ENCODE measurements at places on chromosomes 13 and 19.

DNA sequence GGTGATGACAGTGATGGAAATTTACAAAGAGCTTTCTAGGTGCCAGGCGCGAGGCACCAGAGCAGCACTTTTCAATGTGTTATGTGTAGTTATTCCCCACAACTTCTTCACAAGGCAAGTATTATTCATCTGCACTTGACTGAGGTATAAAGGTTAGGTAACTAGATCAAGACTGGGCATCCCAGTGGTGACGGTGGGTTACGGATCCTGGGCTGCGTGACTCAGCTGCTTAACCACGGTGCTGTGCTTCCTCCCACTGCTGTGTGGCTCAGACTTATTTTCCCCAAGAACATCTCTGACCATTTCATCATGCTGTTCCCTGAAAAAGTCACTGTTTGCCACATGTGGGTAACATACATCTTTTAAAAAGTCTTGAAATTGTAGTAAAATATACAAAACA is 19.3 kb downstream of the EDDM13 start:
- DNase-seq, result no peak

DNA sequence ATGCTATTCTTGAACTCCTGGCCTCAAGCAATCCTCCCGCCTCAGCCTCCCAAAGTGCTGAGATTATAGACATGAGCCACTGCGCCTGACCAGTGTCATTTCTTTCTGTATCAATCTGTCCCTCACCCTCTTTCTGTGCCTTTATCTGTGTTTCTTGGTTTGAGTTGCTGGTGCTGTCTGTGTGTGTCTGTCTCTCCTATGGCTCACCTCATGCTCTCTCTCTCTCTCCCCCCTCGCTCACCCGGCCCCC is 9.9 kb downstream of the IRF2BP1 start:
- no peak for DNase-seq

- DNase-seq, result no peak
These were observed 214.2 kb downstream of the OXGR1 start for GRCh38 chr13:96780105-96780504.

DNA sequence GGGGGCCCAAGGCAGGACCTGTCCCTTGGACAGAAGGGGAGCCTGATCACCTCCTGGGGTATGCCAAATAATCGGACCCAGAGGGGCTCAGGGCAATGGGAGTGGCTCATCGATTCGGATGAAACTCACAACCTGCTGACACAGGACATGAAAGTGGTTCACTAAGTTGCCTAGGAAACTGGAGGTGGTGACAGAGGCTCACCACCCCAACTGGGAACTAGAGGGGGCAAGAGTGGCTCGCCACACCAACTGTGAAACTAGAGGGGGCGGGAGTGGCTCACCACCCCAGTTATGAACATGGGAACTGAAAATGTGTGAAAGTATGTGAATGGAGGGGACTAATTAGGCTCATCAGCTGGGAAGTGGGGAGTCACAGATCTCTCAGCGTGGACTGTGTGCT is 46.3 kb upstream of the ZNF737 start:
- no peak for DNase-seq

DNA sequence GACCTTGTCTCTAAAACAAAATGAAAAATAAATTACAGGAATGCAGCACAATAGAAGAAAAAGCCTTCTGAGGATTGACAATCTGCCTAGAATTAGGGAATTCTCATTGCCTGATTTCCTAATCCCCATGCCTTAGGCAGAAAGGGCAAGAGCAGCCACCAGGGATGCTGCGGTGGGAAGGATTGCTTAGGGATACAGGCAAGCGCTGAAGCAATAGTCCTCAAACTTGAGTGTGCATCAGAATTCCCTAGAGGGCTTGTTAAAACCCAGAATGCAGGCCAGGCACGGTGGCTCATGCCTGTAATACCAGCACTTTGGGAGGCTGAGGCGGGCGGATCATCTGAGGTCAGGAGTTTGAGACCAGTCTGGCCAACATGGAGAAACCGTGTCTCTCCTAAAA is 1.0 kb upstream of the OR7C2 start:
- DNase-seq, result no peak

DNA sequence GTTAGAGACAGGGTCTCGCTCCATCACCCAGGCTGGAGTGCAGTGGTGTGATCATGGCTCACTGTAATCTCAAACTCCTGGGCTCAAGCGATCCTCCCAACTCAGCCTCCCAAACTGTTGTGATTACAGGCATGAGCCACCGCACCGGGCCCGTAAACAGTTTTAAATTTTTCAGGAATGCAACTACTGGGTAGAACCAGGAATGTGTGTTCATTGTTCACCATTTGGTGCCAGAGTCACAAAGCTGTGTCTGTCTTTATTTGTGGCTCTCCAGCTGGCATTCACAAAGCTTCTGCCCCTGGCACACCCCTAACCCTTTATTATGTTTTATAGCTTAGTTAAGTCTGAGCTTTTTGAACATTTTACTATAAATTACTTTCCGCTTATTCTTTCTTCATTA is 19.8 kb upstream of the ACP7 start:
- no peak for DNase-seq

- no peak for DNase-seq
These were observed 666 bp downstream of the SAMD1 start for GRCh38 chr19:14089662-14090508.

GRCh38 chr19:28242317-28242927 is 970.5 kb downstream of the UQCRFS1 start:
- DNase-seq, result no peak

- no peak for DNase-seq
These were observed 184.0 kb upstream of the RFC3 start for GRCh38 chr13:33633701-33634545.

GRCh38 chr19:3572855-3573161 is at the start of gene HMG20B:
HMG20B (plus strand) TSS chr19:3572944; CDS start chr19:3573310, 366 bp downstream.
- no peak for DNase-seq

- no peak for DNase-seq
These were observed 41.2 kb downstream of the ZIC2 start for GRCh38 chr13:100022798-100023197.

DNA sequence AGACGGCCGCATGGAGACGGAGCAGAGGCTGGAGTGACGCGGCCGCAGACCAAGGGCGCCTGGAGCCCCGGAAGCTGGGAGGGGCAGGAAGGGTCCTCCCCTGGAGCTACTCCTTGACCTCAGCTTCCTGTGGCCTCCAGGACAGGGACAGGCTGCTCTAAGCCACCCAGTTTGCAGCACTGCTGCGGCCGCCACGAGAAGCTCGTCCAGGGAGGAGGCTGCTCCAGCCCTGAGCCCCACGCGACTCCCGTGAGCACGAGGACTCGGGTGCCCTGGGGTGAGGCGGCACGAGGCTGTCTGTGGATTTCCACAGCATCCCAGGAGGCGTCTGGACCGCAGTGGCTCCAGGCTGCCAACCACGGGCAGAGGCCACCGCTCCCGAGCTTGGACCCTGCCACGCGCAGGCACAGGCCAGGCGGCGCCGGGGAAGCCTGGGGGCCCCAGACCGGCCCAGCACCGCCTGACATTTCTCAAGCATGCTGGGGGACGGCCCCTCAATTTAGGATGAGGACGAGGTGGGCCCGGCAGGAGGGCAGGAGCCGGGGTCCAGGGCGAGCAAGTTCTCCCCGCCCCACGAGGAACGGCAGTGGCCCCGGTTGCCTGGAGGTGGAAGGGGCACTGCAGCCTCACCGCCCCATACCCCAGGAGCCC is 10.7 kb downstream of the SBNO2 start:
- DNase-seq, result no peak

GRCh38 chr13:66313413-66313812 is 916.7 kb downstream of the PCDH9 start:
- DNase-seq, result no peak

DNA sequence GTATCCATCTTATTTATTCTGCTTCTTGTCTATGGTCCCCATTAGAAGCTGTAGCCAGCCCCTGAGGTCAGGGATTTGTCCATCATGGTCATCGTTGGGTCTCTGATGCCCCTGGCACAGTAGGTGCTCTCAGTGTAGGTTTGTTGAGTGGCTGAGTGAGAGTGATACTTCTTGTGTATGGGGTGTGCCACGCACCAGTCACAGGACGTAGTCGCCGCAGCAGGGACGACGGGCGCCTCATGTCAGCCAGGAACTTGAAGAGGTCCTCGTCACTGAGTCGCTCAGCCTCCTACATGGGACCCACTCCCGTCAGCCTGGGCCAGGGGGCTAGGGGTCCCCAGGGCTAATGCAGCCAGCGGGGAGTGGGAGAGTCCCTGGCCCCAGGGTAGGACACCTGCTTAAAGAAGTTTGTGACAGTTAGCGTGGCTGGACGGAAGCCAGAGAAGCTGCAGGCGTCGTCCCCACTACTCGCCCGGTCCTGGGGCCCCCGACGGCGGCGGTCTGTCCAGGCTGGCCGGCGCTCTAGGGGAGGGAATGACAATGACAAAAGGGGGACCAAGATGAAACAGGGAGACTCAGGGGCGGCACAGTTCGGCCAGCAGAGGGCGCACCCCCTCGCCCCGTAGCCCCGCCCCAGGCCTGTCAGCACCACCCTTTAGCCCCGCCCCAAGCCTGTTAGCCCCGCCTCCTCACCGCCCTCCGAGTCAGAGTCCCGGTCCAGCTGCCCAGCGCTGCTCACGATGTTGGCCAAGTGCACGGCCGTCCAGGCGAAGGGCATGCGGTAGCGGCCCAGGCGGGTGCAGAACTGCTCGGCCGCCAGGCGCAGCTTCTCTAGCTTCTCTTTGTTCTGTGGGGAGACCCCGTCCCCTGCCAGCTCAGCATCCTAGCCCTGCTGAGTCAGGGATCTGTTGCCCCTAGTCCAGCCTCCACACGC is 3.7 kb downstream of the ANGPTL8 start:
- no peak for DNase-seq

- DNase-seq, result no peak
These were observed 53.2 kb downstream of the NWD1 start for GRCh38 chr19:16772841-16773240.

DNA sequence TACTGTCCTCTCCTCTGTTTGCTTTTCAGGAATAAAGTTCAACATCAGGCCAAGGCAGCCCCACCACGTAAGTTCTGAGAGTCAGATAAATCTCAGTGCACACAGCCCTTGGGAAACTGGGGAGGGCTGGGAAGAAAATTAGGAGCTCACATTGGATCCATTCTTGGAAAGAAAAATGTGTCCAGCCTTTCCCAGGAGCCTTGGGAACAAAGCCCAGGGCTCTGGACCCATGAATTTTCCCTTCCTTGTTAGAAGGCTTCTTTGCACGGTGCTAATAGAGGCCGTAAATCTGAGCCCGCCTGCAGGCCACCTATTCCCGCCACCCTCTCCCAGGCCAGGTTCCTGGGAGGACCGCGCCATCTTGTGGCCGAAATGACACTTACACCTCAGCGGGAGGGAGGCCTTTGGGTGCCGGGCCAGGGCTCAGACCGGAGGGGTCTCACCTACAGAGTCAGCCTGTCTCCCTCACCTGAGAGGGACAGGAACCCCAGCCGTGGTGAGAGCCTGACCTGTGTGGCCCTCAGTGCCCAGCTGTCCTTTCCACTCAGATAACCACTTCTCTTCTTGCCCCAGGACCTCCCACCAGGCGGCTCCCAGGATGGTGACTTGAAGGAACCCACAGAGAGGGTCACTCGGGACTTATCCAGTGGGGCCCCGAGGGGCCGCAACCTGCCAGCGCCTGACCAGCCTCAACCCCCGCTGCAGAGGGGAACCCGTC is 25.1 kb upstream of the KCTD15 start:
- DNase-seq, result no peak

GRCh38 chr13:37652596-37652995 is 54.0 kb upstream of the POSTN start:
- no peak for DNase-seq

- no peak for DNase-seq
These were observed 7.9 kb downstream of the CAB39L start for GRCh38 chr13:49435992-49436391.

GRCh38 chr19:1213391-1214286 is 8.1 kb downstream of the STK11 start:
- DNase-seq, result peak; percentile 68

- no peak for DNase-seq
These were observed 19.5 kb downstream of the WDFY2 start for GRCh38 chr13:51603716-51604115.

- DNase-seq, result no peak
These were observed 3.7 kb downstream of the GAS6 start for GRCh38 chr13:113860051-113860664.

GRCh38 chr13:111046590-111047141 is 68.4 kb upstream of the ARHGEF7 start:
- DNase-seq, result no peak

DNA sequence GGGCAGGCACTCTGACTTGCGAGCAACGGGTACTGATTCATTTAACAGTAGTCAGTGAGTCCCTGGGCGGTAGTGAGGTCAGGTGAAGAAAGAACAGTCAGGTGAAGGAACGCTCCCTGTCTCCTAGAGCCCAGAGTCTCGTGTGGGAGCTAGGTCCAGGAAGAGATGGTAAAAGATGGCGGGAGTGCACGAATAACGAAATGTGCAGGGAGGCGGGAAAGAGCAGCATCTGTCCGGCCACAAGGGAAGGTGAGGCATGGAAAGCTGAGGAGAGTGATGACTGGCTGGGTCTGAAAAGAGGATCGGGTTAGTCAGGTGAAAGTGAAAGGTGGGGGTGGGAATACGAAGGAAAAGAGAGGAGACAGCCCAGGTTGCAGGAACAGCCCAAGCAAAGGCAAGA is 63.9 kb upstream of the SLC15A1 start:
- DNase-seq, result no peak

DNA sequence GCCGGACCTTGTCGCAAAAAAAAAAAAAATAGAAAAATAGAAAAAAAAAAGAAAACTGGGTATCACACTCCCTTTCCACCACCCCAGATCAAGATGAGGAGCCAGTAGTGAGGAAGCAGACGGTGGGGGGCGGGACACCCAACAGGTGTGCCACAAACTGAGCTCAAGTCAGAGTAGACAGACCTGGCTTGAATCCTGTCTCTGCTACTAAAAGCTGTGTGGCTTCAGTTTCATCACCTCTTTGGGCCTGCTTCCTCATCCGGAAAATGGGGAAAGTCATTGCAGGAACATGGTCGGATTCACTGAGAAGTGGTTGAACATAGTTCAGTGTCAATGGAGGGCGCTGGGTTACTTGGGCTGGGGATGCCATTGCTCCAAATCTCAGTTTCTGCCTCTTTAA is 2.9 kb downstream of the HIF3A start:
- no peak for DNase-seq

- DNase-seq, result no peak
These were observed 9.7 kb downstream of the BCKDHA start for GRCh38 chr19:41407271-41407670.

DNA sequence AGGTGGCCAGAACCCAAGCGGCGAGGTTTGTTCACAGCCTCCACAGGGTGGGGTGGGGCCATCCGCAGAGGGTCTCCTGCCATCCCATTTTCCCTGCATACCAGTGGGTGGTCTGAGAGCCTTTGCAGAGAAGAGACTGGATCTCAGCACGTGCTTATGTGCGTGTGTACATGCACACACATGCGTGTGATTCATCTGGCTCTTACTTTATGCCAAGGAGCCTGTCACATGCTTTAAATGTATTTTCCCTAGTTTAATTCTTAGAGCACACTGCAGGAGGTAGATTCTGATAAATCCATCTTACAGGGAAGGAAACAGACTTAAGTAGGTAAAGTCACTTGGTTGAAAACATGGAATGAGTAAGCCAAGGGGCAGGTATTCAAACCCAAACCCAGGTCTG is 47.1 kb downstream of the CAPN12 start:
- DNase-seq, result no peak
